ENCODE measurements at places on chromosomes 3 and 15. TPM values are rescaled to one million over a fixed set of nuclear protein-coding genes. Genes with fewer than 3 reads are reported as not detected.

- DNase-seq, result no peak
Measured at GRCh38 chr3:133428552-133428951, 28.7 kb downstream of the BFSP2 start.

GRCh38 chr15:25742041-25742730, 120.9 kb downstream of the ATP10A start:
- no peak for DNase-seq

DNA sequence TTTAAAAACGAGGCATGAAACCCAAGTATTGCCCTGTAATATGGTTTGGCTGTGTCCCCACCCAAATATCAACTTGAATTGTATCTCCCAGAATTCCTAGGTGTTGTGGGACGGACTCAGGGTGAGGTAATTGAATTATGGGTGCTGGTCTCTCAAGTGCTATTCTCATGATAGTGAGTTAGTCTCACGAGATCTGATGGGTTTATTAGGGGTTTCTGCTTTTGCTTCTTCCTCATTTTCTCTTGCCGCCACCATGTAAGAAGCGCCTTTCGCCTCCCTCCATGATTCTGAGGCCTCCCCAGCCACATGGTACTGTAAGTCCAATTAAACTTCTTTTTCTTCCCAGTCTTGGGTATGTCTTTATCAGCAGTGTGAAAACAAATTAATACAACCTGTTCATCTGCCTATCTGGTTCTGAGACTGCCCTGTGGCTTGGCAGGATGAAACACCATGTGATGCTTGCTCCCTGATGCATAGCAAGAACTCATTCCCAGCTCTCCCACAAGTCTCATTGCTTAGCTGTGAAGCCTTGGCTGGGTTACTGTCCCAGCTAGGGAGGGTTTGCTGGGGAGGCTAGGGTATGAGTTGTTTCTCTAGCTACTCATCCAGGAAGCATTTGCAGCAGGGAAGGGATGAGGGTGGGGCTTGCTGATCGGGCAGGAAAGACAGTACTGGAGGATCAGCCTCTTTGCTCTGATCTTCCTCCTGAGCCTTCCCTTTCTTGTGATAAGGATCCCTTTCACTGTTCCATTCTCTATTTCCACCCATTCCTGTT, 3.7 kb upstream of the SQOR start:
- DNase-seq, result no peak

THAP10 gene
- 5.5 TPM for total RNA-seq

CCR9 gene
- total RNA-seq, result not detected

MEX3B gene
- 15.7 TPM for total RNA-seq

GRCh38 chr3:136186344-136186743, 9.8 kb downstream of the MSL2 start:
- DNase-seq, result peak; percentile 15

DNA sequence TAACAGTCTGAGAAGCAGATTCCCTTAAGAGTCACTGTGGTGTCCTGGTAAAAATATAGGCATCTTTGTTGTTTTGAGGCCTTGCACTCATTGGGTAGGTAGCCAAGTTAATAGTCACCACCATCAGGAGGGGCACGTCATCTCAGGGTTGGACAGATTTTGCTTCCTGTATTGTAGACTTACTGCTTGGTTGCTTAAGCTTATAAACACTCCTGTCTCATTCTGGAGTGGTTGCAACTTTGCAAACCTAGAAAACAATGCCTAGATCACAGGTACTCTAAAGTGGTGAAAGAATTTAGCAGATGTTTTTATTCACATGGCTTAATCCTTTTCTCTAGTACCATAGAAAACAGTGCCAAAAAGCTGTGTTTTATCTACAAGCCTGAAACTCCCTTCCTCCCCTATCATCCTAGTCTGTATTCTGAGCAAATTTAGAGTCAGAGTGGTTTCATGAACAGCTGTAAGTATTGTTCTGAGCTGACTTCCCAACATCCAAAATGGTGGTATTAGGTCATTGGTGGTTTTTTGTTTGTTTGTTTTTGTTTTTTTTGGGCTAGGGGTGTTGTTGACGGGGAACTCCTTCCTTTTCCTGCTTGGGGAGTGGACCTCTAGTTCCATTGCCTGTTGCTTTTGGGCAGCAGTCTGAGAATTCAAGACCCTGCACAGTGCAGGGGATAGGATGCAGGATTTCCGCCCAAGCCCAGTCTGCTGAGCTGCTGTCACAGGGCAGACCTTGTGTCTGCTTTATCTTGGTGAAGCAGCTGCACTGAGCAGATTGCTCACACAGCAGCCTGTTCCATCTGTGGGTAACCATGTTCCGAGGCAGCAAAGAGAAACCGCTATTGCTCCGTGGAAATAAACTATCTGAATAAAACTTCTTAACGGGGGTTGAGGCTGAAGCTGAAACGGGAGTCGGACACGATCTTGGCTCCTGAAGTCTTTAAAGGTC, 202.0 kb downstream of the AKAP13 start:
- DNase-seq, result no peak

TMEM40 gene
- total RNA-seq, result 0.14 TPM

GRCh38 chr3:31103623-31104180, 209.2 kb upstream of the GADL1 start:
- DNase-seq, result no peak

CDC25A gene
- 126 TPM for total RNA-seq

- no peak for DNase-seq
Measured at GRCh38 chr3:194888916-194889315, 203.2 kb downstream of the FAM43A start.

DNA sequence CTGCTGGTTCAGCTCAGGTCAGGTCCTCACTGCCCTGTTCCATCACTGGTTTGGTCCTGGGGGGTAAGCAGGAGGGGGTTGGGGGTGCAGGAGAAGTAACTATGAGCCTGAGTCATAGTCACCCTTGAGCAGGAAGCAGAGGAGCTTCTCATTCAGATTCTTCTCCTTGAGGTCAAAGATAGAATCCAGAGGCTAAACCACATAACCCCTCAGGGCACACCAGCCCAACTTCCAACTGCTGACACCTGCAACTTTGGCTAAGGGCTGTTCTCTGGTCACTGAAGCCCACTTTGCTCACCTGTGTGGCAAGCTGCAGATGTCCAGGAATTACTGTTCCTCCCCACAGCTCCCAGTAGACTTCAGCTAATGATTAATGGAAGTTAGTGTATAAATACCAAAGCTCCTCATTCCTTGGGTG, 48.8 kb upstream of the LRRFIP2 start:
- DNase-seq, result no peak

STAC gene
- total RNA-seq, result 22.9 TPM

DNA sequence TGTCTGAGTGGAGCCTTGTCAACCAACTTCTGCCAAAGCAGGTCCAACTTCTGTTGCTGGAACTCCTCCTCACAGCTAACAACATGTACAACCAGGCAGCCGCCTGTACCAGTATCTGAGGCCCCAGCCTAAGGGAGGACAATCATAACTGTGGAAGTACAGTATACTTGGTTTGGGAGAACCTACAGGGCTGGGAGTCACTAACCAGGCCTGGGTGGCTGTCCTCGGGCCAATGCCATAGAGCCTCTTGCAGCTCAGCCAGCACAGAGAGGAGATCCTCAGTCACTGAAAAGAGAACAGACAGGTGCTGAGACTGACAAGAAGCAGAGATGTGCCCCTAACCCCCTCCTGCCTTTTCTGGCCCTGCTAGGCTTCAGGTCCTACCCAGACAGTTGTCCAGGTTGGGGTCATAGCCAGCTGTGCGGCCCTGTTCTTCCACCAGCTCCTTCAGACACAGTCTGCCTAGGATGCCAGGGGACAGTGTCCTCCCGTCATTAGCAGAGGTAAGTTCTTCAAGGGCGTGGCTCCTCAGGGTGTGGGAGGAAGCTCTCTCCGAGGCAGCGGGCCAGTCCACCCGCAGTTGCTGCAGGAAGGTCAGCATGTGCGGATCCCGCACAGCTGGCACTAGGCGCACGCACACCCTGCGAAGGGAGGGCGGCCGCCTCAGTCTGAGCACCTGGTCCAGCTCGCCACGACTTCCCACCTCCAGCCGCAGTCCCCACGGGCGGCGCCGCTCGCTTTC, 980 bp downstream of the DALRD3 start:
- peak; percentile 43 for DNase-seq

TMEM39A gene
- 51.6 TPM for total RNA-seq

- no peak for DNase-seq
Measured at GRCh38 chr3:107666853-107667252, 144.1 kb downstream of the BBX start.

DNA sequence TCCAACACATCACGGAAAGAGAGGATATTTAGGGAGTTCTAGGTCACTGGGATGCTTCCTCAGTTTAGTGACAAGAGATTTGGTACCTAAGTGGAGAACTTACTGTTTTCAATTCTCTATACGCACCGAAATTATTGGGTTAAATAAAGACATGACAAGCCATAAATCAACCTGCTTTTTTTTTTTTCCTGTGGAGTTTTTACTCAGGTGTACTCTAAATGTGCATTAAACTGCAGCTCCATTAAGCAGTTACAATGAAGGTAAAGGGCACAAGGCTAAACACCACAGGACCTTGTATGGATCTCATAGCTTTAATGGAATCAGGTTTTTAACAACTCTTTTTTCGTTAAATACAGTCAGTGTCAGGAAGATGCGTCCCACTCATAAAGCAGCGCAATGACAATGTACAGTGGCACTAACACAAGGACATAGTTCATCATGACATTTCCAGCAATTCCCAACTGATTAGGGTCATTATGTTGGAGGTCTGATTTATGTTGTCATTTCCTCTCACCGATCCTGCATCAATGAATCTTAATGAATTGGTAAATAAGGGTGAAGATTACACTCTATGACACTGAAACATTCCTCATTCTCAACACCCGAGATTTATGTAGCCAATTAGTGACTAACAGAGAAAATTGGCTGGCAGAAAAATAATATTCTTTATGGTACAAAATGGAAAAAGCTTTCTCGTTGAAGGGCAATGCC, 355.2 kb downstream of the FOXP1 start:
- DNase-seq, result no peak

ZPLD1 gene
- total RNA-seq, result not detected

GRCh38 chr15:92020207-92020606, 166.7 kb downstream of the SLCO3A1 start:
- no peak for DNase-seq

C3orf70 gene
- total RNA-seq, result 1.5 TPM

SIDT1 gene
- 0.10 TPM for total RNA-seq

LTK gene
- total RNA-seq, result 0.14 TPM

GRCh38 chr3:64143409-64144130, 81.7 kb downstream of the PRICKLE2 start:
- no peak for DNase-seq

DNA sequence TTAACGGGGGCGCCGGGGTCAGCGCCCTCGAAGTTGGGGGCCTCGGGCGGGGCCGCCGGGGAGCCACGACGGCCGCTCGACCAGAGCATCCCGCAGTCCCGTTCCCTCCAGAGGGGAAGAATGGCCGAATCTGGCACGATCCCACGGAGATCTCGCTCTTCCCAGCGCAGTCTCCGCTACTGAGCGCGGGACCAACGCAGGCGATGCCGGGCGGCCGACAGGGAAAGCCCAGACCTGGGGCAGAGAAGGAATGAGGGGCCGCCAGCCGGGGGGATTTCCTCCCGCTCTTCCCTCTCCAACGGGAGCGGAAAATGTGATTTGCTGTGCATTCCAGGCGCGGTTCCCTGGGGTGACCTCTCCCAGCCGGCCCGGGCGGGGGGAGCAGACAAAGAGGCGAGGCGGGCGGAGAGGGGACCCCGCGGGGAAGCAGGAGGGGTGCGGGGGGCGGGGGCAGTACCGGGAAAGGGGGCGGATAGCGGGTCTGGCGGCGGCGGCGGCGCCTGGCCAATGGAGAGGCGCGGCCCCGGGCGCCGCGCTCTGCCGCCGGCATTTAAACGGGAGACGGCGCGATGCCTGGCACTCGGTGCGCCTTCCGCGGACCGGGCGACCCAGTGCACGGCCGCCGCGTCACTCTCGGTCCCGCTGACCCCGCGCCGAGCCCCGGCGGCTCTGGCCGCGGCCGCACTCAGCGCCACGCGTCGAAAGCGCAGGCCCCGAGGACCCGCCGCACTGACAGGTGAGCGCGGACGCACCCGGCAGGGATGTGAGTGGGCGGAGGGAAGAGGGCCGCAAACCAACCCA, at the start of gene GREM1:
GREM1 (plus strand) TSS at position 579 of the 801 bp plus-strand sequence. CDS start 12,687 bp downstream, outside the sequence.
- DNase-seq, result peak; percentile 79

- no peak for DNase-seq
Measured at GRCh38 chr3:172100482-172100881, 61.1 kb downstream of the FNDC3B start.

DNA sequence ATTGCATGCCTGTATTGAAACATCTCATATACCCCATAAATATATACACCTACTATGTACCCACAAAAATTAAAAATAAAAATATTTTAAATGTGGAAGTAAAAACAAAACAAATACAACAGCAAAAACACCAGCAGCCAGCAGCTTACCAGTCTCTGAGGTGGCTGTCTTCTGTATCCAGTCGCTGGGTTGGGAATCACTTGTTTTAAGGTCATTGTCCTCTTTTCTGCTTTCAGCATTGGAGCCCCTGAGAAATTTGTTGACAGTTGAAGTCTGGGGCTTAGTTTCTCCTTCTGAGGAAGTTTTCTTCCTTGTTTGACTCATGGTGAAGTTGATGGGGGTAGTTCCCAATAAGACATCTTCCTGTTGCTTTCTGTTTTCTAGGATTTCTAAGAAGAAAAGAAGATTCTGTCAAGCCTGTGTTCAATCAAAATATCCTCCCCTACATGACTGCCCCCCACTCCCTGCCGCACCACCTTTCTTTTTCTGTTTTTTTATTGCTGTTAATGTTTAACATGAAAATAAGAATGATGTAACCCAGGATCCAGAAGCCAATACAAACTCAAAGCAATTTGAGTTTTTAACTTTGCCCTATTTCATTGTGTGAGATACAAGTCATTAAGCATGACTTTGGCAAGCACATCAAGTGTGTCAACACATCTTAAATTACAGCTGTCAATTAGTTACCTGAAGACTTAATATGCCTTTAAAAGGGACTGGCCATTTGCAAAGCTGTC, at the start of gene LRRC31:
LRRC31 (minus strand) TSS at position 452 of the 737 bp plus-strand sequence; CDS start at position 324, 128 bp downstream.
- no peak for DNase-seq

CX3CR1 gene
- total RNA-seq, result 0.24 TPM

DNA sequence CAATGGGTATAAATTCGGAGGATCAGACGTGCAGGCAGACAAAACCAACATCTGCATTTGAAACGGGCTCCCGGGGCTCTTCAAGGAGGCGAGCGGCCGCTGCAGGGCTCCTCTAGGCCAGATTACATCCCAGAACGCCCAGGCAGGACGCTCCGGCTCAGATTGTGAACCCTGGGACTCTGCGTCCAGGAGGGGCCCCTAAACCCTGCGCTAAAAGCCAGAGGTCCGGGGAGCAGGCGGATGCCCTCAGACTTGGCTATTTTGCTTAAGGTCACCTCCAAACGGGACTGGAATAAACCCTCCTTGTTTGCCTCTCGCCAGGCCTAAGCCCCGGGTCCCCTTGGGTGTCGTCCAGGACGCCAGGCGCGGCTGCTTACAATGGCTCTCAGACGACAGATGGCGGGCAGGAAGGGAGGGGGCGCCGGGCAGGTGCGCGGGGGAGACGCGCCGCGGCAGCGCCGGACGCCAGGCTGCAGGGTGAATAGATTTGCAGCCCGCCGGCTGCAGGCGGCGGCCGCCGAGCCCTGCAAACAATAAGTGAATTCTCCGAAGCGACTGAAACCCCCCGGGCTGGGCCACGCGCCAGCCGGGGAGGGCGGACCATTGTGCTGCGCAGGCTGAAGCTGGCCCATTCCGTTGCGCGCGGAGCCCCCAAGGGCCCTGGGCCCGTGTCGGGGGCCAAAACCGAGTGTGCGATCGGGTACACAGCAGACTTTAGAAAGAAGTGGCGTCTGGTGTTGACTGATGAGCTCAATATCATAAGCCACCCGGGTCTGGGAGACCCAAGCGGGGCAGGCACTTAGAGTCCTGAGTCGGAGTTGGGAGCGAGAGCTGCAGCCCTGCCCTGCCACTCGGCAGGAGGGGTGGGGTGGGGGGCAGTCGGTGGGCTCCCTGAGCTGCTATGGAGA, 32.3 kb upstream of the AMOTL2 start:
- DNase-seq, result peak; percentile 91

GRCh38 chr3:63344661-63345060, 66.6 kb downstream of the SYNPR start:
- DNase-seq, result peak; percentile 48
